ENCODE measurements at places on chromosomes 16 and 17. TPM values are rescaled to one million over a fixed set of nuclear protein-coding genes. Genes with fewer than 3 reads are reported as not detected.

TEX19 gene
- 0.03 TPM for polyA plus RNA-seq

CACNG1 gene
- polyA plus RNA-seq, result not detected

PDILT gene
- polyA plus RNA-seq, result not detected

COL1A1 gene
- polyA plus RNA-seq, result 4,117 TPM

CES1 gene
- 0.03 TPM for polyA plus RNA-seq

CASKIN2 gene
- polyA plus RNA-seq, result 7.5 TPM

CTRB1 gene
- not detected for polyA plus RNA-seq

MAPT gene
- polyA plus RNA-seq, result 0.26 TPM

TBC1D3H gene
- polyA plus RNA-seq, result not detected

GRCh38 chr17:81537343-81537855 is 9.2 kb downstream of the FSCN2 start:
- no peak for DNase-seq

GRCh38 chr17:42405963-42406495 is 17.0 kb downstream of the CAVIN1 start:
- peak; percentile 59 for DNase-seq

DNA sequence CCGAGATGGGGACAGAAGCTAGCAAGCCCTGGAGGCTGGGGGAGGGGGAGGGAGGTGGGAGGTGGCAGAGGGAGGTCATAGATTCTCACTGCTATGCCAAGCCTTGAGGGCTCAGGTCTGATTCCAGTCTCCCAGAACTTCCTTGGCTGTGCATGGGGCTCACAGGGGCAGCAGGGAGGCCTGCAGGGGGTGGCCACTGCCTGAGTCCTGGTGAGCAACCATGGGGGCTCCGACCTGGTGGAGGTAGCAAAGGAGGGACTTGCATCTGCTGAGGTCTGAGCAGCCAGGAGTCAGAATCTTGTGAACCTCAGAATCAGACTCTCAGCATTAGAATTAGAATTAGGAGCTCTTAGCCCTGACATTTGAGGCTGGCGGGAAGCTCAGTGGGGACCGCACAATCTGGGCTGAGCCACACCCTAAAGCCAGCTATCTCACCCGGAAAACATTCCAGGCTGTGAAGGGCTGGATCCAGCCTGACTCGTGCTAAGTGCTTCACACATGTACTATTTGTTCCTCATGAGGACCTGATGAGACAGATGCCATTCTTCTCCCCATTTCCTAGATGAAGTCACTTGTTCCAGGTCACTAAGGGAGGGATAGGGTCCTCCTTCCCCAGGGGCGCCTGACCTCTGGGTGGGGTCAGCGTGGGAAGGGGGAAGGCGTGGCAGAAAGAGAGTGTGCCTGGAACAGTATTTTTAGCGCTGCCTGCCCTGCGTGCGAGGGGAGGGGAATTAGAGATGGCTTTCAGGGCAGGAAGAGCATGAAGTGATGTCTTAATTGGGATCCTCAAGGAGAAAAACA is 17.3 kb upstream of the KCNJ12 start:
- DNase-seq, result no peak

- no peak for DNase-seq
Observed at GRCh38 chr17:50360486-50361115, 12.4 kb downstream of the MRPL27 start.

Measured in IMR-90 (cell line).